ENCODE measurements at places on chromosomes 3 and 15.

DNA sequence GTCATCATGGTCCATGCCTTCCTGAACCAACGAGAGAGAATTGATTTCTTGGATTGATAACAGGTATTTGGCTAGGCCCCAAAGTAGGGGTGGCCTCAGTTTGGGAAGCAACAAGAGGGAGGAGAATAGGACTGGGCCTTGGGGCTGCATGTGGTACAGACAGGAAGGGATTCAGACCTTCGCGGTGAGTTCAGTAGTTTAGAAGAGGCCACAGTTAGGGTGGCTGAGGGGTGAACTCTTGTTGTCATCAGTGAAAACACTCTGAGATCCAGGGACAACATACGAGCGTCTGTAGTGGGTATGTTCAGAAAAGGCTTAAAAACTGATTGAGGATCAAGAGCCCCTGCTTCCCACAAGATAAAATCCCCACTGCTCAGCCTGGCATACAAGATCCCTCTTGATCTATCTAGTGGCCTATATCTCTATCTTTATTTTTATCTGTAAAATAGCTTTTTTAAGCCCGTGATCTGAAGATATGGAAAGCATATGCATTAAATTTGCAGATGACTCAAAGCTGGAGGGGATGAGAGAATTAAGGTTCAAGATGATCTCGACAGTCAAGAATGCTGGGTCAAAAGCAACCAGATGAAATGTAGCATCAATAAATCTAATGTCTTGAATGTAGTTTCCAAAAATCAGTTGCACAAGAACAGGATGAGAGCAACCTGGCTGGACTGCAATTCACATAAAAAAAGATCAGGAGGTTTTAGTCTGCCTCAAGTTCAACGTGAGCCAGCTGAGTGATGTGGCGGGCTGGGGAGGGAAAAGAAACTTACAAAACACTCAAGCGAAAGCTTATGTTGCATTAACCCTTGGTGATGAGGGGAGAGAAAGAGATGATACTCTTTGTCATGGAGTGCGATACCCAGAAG, 221.1 kb upstream of the TLE3 start:
- no peak for DNase-seq

GRCh38 chr3:58441514-58442450, 8.2 kb upstream of the PDHB start:
- no peak for DNase-seq

GRCh38 chr3:47464588-47464987, 11.2 kb downstream of the SCAP start:
- DNase-seq = no peak

GRCh38 chr3:138344754-138345153, 3.6 kb upstream of the MRAS start:
- DNase-seq = no peak

DNA sequence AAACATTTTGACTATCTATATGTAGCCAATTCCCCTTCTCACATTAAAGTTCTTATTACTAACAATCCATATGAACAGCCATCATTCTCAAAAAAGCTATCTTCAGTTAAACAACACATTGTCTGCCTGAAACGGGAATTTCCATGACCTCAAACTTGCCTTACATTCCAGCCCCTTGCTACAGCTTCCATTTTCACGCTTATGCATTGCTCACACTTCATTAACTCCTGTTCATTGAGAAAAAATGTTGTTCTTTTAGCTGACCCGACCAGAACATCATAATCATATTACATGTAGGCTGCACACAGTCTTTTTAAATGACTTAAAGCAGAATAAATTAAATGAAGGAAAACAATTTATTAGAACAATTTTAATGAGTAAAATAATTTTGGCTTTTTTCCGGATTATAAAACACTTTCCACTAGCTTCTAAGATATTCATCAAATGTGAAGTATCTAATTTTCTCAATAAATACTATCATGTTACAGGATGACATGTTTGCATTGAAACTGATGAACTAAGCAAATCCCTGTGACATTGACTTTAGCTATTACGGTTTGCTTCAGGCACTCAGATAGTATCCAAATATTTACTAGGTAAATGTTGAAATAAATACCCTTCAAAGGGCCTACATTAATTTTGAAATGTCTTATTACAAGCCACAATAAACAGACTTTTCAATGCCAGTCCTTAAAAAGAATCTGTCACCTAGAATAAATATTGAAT, 49.9 kb downstream of the P3H2 start:
- no peak for DNase-seq

DNA sequence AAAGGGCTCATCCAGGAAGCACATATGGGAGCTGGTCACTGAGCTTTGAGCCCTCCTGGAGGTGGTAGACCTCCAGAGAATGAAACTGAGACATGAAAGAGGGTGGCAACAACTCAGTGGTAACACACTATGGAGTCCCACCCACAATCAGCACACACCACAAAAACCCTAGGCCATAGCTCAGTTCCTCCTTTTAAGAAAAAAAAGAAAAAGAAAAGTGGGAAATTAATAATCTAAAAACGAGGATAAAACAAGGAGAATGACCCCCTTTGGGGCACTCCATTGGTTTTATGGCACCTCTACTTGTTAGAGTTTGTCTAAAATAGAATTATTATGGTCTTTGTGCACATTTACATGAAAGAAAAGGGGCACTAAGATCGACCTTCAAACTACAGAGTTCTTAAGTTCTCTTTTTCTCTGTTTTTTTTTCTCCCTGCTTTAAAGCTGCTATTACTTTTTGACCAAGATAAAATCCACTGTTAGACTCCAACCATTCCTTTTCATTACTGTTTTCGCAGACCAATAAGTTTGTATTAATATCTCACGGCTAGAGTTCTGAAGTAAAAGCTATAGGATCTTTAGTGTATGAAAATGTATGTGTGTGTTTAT, 40.2 kb upstream of the ZBTB20 start:
- DNase-seq = no peak

- no peak for DNase-seq
These were observed 123.4 kb downstream of the SEC22A start for GRCh38 chr3:123324880-123325765.

GRCh38 chr3:186414735-186415419, 52.8 kb upstream of the DGKG start:
- no peak for DNase-seq

- DNase-seq = no peak
These were observed 22.9 kb downstream of the DNAAF4 start for GRCh38 chr15:55484917-55485672.

GRCh38 chr3:27673701-27674100, 48.4 kb downstream of the EOMES start:
- no peak for DNase-seq

DNA sequence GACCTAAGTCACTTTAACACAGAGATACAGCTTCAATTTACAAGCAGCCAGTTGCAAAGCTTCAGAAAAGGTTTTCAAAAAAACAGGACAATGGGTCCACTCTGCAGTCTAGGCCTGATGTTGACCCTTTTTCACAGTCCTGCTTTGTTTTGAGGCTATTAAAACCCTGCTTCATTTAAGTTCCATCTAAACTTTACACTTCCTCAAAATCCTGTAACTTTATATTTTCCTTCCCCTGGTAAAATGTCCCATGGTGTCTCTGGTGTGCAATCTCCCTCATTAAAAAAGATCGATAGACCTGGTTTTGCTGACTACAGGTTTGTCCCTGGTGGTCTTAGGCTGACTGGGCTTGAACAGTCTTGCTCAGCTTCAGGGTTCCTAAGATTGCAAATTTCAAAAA, 5.1 kb upstream of the RPL14 start:
- no peak for DNase-seq

GRCh38 chr15:90817117-90818057, 51.0 kb upstream of the FURIN start:
- no peak for DNase-seq

GRCh38 chr3:111151438-111151837, 79.8 kb downstream of the NECTIN3 start:
- no peak for DNase-seq

Data from CD4-positive, alpha-beta T cell treated with Interleukin-10 for 1 hour (primary cell).